Stimulated activated CD4-positive, alpha-beta T cell treated with anti-CD3 and anti-CD28 coated beads, Interleukin-4, amount 100 ng/mL, for 24 hours (primary cell): ENCODE measurements at places on chromosomes 5 and 9.

GRCh38 chr9:37730256-37730655 lies 23.3 kb upstream of the TRMT10B start:
- no peak for DNase-seq

- DNase-seq: peak; percentile 4
These were observed 332.4 kb upstream of the EFNA5 start for GRCh38 chr5:108003178-108003577.

DNA sequence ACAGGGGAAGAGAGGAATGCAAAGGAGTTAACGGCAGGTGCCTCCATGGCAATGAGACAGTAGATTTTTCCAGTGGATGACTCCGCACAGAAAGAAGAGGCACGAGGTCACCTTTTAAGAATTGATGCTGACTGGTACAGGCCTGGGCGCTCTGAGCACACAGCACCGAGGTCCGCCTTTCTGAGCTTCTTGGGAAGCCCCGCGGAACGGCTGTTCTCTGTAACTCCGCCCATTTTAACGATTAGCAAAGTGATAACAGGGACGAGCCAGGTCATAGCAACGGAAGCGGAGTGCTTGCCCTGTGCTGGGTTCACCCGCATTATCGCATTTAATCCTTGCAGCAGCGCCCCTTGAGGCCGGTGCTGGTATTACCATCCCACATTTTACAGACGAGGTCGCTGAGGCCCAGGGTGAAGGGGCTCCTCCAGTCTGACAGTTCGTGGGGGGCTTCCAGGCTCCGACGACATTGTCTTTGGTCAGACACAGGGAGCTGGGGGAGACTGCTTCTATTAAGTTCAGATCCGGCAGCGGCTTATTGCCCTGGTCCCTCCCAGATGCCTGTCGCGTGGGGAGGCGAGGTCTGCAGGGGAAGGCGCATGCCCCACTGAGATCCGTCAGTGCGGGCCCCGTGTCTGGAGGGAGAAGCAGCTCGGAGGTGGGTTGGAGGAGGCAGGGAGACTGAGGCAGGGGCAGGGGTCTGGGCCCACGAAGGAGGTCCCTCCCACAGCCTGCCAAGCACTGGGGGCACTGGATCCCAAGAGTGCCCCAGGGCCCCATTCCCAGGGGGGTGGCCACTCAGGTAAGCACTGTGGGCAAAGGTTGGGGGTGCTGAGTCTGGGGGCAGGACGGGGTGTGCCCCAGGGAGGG lies 22.3 kb upstream of the HMCN2 start:
- peak; percentile 83 for DNase-seq

DNA sequence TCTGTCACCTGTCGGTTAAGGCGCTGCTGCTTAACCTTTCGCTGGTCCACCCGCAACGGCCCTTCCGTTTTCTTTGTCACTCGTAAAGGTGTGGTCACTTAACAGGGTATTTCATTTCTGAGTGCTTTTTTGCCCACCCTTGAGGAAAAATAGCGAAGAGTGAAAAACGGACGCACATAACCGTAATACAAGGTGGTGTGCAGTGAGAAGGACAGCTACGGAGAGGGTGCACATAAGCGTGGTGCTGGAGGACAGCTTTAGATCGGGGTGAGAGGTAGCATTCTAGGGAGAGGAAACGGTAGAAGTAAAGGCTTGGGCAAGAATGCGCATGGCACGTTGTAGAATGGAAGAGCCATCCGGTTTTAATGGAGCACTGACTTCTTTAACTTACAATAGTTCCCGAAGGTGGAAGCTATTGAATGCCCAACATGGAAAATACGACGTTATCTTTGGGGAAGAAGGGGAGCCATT lies 761 bp downstream of the CCT5 start:
- DNase-seq: no peak

GRCh38 chr5:140570488-140570887 lies 5.9 kb downstream of the SLC35A4 start:
- no peak for DNase-seq

- DNase-seq: no peak
These were observed 129.4 kb upstream of the MYO10 start for GRCh38 chr5:17065458-17065857.
